ENCODE measurements at places on chromosomes 11 and 22.
A peak's percentile ranks its signal among the peaks of the same experiment; 100 is the strongest.

DNA sequence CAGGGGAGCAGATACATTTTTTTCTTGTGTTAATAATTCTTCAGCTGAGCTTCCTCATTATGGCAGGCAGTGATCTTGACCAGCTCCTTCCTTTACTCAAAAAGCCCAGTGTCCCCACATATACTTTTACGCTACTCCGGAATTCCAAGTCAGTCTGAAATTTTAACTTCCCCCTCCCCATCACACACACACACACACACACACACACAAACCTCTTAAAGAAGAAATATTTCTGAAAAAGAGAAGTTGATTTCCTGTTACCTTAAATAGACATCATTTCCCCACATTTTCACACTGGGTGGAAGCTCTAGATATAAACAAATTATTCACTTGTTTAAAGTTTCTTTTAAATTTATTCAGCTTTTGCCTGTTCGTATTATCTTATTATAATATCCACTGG, 113.9 kb downstream of the DBX1 start:
- DNase-seq: no peak

DNA sequence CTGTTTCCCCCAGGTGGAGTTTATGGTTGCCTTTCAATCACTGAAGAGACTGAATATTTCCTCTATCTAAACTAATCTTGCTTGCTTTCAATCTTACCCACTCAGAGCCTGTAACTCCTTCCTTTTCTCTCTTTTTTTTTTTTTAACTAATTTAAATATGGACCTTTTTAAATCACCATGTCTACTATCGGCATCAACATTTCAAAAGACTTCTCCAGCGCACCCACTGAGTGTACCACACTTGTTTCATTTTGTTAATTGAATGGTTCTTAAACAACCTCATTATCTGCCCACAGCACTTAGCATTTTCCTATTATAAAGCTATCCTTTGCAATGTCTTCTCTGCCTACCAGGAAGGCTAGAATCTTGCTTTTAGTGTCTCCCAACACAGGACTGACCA, 1212.5 kb downstream of the LRRC4C start:
- no peak for DNase-seq

- DNase-seq: peak; percentile 88
Observed at GRCh38 chr22:27113211-27113635, 455.8 kb downstream of the MIAT start.

GRCh38 chr22:44920183-44920582, 89.6 kb downstream of the PHF21B start:
- no peak for DNase-seq

DNA sequence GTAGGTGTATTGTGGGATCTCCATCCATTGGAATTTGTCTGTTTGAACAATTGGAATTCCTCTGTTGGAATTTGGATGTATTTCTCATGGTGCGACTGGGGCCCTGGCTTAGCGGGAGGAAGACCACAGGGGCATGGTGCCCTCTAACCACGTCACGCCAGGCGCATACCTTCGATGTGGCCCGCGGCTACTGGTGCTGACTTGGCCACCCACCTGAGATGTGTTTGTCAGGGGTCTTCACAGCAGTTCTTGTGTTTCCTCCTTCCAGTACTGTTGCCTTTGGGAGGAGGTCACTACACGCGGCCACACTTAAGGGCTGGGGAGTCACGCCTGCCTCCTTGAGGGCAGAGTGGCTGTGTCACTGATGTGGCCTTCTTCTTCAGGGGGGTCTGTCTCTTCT, 36.6 kb upstream of the GRAMD4 start:
- DNase-seq: no peak

DNA sequence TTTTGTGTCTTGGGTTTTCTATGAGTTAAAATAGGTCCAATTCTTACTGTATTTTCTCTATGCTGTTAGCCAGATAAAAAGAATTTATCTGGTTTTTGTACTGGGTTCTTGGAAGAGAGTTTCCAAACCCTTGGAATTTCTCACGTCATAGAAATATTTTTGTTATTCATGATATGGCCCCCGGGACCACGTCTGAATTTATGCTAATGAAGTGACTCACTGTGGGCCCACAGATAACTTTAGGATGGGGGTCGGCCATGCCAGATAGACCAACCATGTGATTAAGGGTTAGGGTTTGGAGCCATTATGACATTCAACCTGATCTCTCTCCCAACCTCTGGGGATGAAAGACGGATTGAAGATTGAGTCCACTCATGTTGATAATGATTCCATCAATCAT, 35.6 kb upstream of the DDI1 start:
- no peak for DNase-seq

DNA sequence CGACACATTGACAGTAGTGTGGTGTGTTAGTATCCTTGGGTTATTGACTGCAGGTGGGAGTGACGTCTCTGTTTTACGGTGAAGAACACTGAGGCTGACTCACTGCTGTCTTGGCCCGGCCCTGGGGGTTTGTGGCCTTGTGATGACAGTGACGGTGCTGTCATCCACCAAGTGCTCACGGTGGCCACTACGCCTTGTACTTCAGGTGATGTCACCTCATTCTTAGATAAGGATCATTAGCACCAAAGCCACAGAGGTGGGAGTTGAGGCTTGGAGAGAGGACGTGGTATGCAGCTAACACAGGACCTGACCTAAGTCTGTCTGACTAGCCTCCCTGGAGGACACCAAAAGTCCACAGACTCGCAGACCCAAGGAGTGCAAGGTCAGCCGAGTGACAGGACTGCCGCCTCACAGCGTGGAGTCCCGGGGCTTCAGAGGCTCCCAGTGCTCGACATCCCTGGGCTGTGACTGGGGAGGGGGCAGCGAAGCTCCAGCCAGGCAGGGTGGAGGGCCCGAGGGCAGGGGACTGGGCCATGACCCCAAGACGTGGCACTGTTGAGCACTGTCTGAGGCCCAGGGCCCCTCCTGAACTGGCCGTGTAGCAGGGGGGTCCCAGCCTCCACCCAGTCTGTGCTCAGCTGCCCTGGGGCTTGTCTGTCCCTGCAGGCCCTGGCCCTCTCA, 56.5 kb downstream of the NAT10 start:
- no peak for DNase-seq

DNA sequence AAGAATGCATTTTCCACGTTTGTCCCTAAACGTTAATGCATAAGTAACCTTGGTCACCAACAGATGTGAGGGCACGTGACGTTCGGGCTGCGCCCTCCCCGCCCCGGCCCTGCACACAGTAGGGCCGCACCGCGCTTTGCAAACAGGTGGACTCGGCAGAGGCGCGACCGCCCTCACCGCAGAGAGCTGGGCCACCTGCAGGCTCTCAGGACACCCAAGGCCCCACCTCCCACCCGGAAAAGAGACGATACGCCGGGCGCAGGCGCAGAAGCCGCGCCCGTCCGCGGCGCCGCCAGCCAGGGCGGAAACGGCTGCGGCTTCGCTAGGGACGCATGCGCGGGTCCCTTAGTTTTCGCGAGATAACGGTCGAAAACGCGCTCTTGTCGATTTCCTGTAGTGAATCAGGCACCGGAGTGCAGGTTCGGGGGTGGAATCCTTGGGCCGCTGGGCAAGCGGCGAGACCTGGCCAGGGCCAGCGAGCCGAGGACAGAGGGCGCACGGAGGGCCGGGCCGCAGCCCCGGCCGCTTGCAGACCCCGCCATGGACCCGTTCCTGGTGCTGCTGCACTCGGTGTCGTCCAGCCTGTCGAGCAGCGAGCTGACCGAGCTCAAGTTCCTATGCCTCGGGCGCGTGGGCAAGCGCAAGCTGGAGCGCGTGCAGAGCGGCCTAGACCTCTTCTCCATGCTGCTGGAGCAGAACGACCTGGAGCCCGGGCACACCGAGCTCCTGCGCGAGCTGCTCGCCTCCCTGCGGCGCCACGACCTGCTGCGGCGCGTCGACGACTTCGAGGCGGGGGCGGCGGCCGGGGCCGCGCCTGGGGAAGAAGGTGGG, at the start of gene FADD:
Gene FADD (plus strand): TSS at position 377 of the 831 bp plus-strand sequence. CDS start 164 bp downstream, at position 541.
- DNase-seq: peak; percentile 88

DNA sequence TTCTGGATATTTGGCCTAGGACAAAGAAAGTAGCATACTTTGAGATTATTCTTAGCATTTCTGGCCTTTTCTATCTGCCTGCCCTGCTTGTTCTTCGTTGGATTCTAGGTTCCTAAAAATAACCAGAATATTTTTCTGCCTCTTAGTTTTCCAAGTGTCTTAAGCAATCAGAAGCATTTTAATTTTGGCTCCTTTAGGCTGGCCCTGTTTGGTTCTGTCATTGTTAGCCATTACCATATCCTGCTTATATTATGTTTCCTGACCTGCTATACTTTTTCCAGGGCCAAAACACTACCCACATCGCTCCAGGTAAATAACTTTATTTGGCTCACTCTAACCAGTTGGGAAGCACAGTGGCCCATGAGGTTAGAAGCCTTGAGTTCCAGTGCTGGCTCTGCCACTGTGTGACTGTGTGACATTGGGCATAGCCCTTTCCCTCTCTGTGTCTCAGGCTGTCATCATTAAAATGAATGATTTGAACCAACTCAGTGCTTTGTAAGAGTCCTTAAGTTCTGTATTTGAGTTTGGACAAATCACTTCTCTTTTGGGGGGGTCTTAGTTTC, 91.1 kb downstream of the STIM1 start:
- DNase-seq: no peak

DNA sequence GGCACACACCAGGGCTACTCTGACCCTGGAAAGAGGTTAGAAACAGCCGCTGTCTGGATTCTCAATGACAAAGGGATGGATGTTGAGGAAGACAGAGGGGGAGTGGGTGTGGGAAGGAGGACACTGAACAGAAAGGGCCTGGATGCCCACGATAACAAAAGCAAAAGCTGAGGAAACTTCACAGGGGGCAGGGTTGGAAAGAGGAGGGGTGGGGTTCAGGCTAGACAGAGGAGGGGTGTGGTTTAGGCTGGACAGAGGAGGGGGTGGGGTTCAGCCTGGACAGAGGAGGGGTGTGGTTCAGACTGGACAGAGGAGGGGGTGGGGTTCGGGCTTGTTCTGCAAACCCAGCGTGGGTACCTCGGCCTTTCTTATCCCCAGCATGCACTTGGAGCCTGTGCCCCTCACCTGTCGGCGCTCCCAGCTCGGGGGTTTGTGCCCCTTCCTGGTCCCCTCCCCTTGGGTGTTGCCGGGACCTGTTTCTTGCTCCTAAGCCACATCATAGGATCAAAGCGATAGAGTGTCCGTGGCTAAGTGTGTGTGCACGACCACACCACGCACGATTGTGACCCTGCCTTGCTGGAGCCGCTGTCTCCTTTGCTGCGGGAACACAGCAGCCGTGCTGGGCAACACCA, 75.6 kb downstream of the BRD1 start:
- DNase-seq: no peak

GRCh38 chr11:112128483-112129121, 35.3 kb downstream of the IL18 start:
- DNase-seq: no peak

GRCh38 chr22:43304831-43305590, 38.2 kb downstream of the SCUBE1 start:
- DNase-seq: no peak

DNA sequence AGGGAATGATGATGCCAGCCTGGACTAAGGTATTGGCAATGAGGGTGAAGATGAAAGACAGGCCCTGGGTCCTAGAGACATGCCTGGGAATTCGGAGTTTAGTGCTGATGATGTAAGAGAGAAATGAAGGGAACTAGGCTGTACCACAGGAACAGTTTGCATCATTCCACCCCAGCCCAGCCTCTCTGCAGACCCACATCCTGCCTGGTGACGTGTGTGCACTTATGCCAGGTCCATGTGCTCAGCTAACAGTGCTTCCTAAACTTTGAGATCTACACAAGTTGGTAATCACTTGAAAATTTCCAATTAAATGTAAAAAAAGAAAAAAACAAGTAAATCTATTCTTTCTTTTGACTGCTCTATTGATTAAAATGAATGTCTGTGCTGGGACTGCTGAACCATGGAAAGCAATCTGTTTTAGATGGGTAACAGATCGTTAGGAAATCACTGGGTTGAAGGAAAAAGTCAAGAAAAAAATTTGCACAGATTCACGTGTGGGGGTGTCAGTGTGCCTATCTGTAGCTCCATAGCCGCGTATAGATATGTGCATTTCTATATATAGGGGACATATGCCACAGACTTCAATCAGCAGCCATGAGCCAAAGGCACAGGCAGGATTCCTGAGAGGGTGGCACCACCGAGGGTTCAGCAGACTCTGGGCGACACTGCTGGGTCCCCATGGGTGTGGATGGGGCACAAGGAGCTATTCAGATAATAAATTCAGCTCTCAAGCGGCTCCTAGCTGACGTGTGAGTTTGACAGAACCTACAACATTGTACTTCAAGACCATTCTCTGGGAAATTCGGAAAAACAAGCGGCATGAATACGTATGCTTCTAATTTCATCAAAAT, 131.1 kb upstream of the OPCML start:
- no peak for DNase-seq

DNA sequence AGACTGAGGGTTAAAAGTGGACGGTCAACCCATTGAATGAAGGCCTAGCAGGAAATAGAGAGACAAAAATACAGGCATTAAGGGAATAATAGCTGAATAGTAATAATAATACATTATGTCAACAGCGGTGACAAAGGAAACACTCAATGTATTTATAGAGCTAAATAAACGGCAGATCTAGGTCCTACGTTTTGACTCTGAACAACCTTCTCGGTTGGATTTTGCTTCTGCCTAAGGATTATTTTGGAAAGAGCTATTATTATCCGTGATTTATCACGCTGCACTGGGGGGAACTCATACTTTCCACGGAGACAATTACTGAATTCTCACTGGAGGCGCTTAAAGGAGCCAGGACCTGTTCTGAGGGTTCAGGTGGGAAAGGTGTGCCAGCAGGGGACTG, 118.2 kb upstream of the KIRREL3 start:
- no peak for DNase-seq

- DNase-seq: no peak
Observed at GRCh38 chr22:48905206-48905975, 922.3 kb downstream of the BRD1 start.

- no peak for DNase-seq
Observed at GRCh38 chr22:30169002-30169401, 77.6 kb downstream of the LIF start.

DNA sequence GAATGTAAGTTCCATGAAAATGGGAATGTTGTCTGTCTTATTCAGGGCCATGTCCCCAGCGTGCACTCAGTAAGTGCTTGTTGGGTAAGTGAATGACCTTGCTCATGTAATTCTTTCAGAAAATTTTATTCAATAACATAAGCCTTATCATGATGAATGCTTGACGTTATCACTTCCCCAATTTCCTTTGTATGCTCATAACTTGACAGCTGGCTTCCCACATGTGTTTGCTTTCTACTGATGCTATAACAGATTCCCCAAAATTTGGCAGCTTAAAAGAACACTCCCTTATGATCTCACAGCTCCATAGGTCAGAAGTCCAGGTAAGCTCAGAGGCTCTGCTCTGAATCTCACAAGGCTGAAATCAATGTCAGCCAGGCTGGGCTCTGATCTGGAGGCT, 155.8 kb upstream of the POU2AF2 start:
- no peak for DNase-seq

DNA sequence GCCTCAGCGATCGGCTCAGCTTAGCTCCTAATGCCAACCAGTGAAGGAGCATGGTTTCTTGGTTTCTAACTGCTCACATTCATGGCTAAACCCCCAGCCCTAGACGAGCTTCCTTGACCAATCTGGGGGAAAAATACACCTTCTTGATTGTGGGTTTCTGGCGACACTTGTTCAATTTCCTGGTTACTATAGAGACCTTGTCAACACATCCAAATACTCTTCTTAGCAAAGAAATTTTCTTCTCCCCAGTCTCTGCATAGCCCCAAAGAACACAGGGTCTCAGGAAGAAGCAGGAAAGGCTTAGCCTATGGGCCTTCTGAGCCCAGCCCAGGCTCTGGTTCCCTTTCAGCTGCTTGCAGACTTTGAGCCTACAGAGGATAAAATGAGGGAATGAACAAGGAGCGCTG, 88.5 kb upstream of the SYT13 start:
- DNase-seq: no peak
